ENCODE measurements at places on chromosomes 5 and 9.
A peak's percentile ranks its signal among the peaks of the same experiment; 100 is the strongest.

DNA sequence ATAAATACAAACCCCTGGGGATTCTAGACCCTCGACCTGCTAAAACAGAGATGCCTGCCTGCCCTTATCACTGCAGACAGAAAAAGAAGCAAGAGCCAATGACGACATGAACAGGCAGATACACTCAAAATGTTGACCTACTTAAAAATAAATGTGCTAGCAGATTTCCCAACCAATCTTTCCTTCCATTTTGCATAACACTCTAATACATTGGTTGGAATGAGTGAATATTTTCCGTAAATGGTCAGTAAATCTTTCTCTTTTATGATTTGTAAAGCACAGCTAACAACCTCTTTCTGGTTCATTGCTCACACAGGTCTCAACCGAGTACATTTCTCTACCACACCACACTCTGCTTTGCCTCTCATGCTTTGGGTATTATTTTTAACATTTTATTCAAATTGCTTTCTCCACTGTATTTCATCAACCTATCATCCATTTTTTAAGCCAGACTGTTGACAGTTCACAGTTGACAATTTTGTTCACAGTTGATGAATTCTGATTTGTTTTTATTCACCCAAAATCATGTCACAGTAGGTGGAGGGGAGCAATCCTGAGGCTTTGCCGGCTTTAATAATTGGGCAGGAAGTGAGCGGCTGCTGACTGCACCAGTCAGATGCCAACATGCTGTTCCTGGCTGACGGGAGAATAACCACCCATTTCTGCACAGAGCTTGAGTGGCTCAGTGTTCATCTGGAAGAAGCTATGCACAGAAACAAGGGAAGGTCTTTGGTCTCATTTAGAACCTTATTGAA is 426.6 kb downstream of the SPOCK1 start:
- no peak for DNase-seq

GRCh38 chr5:150217038-150217437 is 27.2 kb downstream of the SLC6A7 start:
- DNase-seq, result no peak

DNA sequence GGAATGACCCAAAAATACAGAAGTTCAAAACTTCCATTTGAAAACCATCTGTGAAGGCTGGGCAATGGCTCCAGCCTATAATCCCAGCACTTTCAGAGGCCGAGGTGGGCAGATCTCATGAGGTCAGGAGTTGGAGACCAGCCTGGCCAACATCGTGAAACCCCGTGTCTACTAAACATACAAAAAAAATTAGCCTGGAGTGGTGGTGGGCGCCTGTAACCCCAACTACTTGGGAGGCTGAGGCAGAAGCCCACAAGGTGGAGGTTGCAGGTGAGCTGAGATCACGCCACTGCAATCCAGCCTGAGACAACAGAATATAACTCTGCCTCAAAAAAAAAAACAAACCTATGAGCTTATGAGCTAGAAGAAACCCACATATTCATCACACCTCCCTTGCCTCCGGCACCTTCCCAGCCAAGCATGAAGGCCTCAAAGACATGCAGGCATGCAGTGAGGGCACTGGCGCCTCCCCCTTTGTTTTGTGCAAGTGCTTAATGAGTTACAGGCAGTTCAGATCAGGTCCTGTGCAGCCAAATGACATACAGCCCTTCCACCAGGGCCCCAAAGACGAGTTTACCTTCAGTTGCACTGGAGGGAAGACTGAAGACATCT is 9.9 kb downstream of the HNRNPH1 start:
- DNase-seq, result no peak

GRCh38 chr5:455806-456205 is 12.8 kb downstream of the EXOC3 start:
- DNase-seq, result no peak

GRCh38 chr9:108978205-108978604 is 35.1 kb downstream of the CTNNAL1 start:
- DNase-seq, result no peak

DNA sequence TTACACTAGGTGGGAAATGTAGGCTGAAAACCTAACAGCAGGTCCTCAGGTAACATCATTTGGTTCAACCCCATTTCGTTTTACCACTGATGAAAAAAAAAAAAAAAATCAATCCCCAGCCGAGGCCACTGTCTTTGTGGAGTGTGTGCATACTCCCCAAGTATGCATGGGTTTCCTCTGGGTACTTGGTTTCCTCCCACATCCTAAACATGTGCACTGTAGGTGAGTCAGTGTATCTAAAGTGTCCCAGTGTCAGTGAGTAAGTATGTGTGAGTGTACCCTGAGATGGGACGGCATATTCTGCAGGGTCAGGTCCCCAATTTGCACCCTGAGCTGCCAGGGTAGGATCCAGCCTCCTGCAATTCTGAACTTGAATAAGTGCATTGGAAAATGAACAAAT is 966.5 kb upstream of the DMAC1 start:
- DNase-seq, result no peak

- DNase-seq, result no peak
Measured at GRCh38 chr5:3595006-3595961, at the start of gene IRX1. IRX1 (plus strand) TSS chr5:3595832; CDS start chr5:3596106, 274 bp downstream.

GRCh38 chr5:176541338-176542134 is 4.3 kb upstream of the RNF44 start:
- DNase-seq, result peak; percentile 68

DNA sequence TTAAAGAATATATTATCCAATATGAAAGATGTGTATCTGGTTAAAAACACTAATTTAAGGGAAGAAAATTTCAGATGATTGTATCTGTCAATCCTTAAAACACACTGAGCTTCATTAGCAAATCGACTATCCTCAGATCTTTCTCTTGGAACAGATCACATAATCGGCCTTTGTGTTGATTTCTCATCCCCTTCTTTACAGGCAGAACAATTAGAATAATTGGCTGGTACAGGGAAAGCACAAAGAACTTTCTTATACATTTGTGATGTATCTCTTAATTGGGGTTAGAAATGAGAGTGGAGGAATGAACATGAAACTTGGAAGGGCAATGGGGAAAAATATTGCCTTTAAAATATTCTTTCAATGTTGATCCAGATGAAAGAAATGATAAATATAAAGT is 662.1 kb downstream of the TLE4 start:
- DNase-seq, result no peak

DNA sequence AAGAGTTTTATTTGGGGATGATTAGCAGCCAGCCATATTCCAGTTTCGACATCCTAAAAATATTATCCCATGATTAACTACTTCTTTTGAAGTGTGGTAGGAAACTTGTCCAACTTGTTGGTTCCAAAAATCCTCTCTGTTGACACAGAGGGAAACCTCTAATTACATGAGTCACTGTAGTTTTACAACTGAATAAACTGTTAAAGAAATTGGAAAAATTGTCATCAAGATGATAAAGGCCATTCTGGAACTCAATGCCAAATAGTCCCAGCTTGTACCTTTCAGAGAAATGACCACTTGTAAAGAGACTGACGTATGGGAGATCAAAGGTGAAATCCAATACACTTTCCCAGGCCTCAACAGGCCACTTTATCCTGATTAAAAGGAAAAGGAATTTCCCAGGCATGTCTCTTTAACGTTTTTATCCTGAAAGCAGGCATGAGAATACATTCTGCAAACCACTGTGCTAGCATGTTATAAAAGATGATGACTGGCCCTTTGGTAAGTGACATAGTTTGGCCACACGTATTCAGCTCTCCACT is 261.6 kb downstream of the GLIS3 start:
- no peak for DNase-seq

DNA sequence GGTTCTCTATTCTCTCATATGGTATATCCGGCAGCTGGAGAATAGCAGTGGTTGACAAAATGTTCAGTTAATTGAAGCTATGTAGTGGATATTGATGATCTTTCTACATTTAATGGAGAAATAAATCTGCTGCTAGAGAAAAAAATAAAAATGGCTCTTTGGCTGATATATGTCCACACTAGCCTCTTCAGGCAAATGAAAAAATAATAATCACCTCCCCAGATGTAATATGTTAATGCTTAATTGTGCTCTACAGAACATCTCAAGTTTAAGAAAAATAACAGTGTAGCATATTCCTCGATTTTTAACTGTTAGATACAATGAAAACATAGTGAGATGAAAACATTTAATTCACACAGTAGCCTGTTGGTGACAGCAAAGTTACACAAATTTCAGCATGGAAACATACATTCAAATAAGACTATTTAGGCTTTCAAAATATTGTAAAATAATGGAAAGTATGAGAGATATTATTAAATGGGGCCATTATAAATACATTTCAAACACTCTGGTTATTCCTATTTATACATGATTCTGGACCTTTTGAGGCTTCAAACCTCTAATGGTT is 543.0 kb downstream of the MAT2B start:
- DNase-seq, result no peak

Data from MM.1S (cell line).